ENCODE measurements at places on chromosomes 7 and 10. TPM values are rescaled to one million over a fixed set of nuclear protein-coding genes. Genes with fewer than 3 reads are reported as not detected.

Gene SFRP5
- 0.75 TPM for total RNA-seq

Gene GSTO2
- 0.89 TPM for total RNA-seq

Gene CTTNBP2
- 2.8 TPM for total RNA-seq

DNA sequence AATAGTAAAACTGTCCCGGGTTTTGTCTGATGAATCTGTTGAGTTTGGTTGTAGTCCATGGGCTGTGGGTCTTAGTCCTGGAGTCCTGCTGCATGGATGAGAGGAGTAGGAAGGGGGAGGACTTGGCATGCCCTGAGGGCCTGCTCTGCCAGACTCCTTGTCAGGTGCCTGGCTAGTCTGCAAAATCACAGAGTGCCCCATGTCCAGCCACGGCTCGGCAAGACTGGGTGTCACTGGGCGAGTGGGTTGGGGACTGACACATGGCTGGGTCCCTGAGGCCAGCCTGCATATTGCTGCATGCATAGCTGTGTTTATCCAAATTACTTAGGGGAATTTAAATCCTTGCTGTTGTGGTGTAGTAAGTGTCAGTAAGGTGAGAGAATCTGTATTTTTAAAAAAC is 9.7 kb downstream of the MINDY4 start:
- DNase-seq = no peak

Gene AKR1C1
- total RNA-seq = 6.5 TPM

DNA sequence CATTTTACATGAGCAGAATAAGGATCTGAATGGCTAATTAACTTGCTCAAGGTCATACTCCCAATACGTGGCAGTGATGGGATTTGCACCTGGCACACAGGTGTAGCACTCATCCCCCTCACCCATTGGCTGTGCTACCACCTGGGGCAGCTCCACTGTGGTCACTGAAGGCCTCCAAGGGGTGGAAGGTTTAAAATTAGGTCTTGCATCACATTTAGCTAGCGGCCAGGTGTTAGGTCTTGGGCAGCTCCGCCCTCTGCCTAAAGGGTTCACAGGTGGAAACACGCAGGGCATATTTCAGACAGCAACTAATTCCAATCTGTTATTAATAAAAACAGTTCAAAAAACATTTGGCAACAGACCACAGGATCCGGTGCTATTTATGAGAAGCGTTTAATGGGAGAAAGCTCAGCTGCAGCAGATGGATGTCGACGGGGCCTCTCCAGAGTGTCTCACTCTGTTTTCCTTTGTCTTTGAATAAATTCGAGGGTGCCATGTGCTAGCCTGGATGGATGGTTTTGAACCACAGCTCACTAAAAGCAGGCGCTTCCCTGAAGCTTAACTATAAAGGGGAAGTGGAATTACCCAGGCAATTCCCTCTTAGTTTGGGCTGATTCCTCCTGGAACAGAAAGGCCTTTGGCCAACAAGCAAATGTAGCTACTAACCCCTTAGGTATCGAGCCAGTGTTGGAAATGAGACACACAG is 1017.6 kb downstream of the TYW1 start:
- no peak for DNase-seq

DNA sequence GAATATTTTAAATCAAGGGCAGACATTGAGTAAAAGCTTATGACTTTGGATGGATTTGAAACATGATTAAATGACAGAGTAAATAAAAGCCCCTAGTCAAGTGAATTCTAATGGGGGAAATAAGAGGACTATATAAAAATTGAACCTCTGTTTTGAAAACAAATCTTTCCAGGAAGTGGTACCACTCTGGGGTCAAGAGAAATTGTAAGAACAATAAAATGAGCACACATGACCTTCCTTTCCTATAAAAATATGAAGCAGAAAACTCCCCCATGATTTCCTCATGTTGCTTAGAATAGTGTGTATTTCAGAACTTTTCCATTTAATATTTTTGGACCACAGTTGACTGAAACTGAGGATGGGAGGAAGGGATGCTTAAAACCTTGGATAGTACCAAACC is 12.3 kb upstream of the CLDN12 start:
- no peak for DNase-seq

Gene RASA4B
- total RNA-seq = 8.9 TPM

Gene IDI2
- total RNA-seq = not detected

DNA sequence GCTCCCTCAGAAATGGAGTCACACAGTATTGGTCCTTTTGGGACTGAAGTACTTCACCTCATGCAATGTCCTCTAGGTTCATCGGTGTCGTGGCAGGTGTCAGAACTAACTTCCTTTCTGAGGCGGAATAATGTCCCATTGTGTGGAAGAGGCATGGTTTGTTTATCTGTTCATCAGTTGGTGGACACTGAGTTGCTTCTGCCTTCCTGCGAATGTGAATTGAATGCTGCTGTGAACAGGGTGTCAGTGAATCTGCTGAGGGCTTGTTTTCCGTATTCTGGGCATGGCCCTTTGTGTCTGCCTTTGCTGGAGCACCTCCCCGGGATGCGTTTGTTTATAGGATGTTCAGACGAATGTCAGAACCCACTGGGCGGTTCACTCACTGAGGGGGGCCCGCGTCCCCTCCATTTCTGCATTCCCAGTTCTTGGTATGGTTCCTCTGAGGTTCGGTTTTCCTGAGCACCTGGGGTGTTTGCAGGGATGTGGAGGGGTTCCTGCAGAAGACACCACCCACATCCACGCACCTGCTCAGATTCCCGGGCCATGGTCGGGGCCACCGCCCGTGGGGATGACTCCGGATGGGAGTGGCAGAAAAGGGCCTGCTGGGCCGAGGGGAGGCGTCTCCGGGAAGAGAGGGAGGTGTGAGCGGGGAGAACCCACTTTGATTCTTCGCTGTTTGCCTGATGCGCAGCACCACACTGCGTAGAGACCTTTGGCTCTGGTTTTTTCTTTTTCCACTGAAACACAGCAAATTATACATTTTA is 33.1 kb downstream of the CHST12 start:
- DNase-seq = no peak

DNA sequence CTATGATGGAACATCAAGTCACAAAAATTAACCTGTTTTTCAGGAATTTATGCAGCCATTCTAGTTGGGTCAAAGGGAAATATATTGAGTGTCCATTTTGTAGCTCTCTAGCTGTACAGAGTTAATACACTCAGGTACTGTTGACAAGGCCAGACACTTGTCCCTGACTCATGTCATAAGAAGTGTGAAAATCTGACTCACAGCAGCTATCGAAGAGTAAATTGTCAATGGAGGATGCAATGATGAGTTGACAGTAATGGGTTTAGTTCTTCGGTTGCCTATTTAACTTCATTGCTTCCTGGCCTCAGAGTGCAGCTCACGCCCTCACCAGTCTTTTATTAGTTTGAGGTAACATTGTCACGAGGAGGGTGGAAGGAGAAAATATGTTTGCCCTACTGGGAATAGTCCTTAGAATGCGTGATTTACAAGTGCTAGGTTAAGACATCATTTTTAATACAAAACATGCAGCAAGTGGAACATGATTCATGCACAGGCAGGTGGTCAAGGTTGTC is 255.1 kb downstream of the XPNPEP1 start:
- DNase-seq = no peak

DNA sequence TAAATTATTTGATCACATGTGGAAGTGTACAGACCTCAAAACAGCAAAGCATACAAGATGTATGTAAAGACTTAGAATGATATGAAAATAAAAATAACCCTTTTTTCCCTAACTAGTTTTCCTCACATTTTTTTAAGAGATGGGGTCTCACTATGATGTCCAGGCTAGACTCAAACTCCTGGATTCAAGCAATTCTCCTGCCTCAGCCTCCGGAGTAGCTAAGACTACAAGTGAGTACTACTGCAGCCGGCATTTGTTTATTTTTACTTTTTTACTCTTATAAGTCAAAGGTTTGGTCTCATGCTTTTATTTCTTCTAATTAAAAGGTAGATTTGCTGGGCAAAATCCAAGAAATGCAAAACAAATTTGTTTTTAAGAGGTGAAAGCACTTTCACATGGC is 124.4 kb upstream of the ASAH2 start:
- no peak for DNase-seq

Data from muscle of leg (tissue), 16 donors.